ENCODE measurements at places on chromosomes 12 and 14.

DNA sequence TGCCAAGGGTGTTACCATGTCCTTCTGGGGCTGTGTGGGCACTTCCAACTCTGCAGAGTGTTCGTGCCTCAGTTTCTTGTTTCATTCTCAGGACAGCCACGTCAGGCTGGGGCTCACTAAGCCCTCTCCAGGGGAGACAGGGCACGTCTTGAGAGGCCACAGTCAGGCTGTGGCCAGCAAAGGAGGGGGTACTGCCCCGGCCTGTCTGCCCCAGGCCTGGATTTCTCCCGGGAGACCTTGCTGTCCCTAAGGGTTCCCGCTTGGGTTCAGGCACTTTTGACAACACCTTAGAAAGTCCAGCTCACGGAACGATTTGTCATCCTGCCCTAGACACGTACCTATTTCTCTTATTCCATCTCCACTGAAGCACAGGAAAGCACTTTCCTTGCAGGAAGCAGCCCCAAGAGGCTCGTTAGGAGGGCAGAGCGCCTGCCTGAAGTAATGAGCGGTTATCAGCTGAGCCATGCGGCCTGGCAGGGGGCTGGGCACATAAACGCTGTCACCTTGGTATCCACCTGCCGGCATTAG, 290.4 kb upstream of the RTL1 start:
- peak; percentile 93 for DNase-seq

DNA sequence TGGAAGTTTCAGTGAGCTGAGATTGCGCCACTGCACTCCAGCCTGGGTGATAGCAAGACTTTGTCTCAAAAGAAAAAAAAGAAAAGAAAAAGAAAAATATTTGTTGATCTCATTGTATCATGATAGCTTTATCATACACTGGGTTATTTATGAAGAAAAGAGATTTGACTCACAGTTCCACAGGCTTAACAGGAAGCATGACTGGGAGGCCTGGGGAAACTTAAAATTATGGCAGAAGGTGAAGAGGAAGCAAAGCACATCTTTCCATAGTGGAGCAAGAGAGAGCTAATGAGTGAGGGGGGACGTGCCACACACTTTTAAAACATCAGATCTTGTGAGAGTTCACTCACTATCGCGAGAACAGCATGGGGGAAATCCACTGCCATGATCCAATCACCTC, 72.7 kb upstream of the FUT8 start:
- no peak for DNase-seq

DNA sequence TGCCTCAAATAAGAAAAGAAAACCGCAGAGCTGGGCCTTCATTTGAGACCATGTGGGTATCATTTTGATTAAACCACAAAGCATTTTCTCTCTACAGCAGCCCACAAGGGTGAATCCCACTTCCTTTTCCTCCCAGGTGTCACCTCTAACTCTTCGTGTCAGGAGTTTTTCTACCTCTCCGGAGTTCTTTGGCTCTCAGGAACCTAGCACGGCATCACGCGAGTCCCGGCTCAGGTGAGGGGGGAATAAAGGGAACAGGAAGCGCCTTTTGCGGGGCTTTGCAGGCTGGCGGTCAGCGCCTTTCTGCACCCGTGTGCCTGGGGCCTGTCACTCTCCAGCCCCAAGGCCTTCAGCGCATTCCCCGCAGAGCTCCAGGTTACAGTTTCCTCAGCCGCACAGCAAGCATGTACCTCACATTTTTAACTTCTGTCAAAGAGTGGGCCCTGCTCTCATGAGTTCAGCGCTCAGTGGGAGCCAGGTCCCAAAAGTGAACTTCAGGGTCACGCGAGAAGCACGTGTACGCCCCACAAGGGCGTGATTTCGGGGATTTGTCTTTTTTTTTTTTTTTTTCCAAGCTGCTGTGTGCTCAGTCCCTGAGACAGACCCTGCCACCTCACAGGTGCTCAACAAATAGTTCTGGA, 740 bp upstream of the PRPF40B start:
- DNase-seq = no peak

GRCh38 chr12:69875416-69875935, 50.4 kb downstream of the MYRFL start:
- DNase-seq = no peak

GRCh38 chr12:130195776-130196175, 33.5 kb downstream of the FZD10 start:
- no peak for DNase-seq

DNA sequence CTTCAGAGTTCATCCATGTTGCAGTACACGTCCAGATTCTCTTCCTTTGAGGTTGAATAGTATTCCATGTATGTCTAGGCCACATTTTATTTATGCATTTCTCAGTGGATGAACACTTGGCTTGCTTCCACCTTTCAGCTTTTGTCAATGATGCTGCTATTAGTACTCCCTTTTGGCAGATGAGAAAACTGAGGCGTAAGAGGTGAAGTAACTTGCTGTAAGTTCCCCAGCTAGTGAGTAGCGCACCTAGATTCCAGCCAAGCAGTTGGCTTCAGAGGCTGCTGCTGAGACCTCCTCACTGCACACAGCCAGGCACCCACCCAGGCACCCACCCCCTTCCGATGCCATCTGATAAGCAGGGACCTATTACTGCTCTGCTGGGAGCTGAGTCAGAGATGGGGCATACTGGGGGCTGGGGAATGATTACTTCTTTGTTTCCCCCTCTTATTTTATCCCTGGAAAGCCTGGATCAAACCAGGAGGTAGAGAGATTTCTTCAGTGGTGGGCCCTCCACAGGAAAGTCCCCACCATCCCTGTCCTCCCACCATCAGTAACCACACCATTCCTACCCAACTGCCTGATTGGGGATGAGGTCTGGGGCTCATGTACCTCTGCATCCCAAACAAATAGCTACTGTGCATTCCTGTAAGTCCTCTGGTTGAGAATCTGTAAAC, 234.6 kb downstream of the PCNX1 start:
- DNase-seq = no peak

DNA sequence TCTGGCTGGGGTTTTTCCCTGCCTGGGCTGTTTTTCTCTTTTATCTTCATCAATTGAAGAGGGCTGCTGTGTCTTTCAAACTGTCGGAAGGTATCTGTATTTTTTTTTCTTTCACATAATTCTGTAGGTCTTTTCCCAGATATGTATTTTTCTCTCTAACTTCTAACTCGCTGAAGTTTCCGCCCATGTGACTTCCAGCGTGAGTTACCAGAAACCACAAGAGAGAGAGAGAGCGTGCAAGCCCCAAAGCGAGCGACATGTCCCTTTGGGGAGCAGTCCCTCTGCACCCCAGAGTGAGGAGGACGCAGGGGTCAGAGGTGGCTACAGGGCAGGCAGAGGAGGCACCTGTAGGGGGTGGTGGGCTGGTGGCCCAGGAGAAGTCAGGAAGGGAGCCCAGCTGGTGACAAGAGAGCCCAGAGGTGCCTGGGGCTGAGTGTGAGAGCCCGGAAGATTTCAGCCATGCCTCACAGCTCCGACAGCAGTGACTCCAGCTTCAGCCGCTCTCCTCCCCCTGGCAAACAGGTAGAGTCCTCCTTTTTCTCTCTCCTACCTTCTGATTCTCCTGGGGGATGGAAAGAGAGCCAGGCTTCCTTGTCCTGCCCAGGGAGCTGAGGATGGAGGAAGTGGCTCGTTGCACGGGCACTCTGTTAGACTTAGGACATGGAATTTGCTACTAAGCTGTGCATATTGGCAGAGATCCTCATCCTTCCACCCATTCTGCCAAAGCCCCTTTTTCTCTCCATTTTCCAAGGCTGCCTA, at the start of gene BATF:
Gene BATF (plus strand): TSS at position 246 of the 759 bp plus-strand sequence. CDS start 214 bp downstream, at position 460.
- no peak for DNase-seq

- DNase-seq = no peak
These were observed 18.1 kb upstream of the CAND1 start for GRCh38 chr12:67251012-67251411.

DNA sequence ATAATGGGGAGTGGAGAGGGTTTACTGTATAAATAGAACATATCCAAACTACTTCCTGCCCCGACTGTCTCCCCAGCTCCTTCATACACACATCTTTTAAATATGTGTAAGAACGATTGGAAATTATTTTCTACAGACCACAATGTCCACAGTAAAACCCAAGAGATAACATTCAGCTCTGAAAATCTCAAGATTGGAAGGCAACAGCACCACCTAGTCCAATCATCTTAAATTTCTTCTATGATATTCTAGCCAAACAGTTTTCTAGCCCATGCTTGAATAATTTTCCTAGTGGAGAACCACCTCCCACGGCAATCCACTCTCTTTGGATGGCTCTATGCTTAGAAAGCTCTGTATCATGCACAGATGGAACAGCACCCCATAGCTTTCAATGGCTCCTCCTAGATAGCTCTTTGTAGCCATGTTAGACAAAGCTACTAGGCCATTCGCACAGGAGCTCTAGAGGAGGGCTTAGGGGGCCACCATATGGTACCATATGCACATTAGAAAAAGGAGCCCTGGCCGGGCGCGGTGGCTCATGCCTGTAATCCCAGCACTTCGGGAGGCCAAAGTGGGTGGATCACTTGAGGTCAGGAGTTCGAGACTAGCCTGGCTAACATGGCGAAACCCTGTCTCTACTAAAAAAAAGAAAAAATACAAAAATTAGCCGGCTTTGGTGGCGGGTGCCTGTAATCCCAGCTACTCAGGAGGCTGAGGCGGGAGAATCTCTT, 18.1 kb downstream of the VDR start:
- no peak for DNase-seq

DNA sequence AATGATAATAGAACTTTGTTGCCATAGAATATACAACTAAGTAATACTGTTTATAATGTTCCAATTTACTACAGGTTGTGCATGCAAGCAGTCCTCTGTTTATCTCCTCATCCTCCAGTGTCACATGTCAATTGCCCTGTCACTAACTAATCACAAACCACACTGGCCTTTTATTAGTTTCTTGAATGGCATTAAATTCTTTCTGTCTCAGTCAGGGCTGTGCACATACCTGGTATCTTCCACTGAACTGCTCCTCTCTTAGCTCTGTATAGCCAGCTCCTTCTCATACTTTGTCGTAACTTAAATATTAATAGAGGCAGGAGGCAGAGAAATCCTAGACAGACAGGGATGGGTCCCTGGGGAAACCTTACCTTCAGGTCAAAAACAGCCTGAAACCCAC, 24.0 kb downstream of the GABARAPL1 start:
- no peak for DNase-seq

DNA sequence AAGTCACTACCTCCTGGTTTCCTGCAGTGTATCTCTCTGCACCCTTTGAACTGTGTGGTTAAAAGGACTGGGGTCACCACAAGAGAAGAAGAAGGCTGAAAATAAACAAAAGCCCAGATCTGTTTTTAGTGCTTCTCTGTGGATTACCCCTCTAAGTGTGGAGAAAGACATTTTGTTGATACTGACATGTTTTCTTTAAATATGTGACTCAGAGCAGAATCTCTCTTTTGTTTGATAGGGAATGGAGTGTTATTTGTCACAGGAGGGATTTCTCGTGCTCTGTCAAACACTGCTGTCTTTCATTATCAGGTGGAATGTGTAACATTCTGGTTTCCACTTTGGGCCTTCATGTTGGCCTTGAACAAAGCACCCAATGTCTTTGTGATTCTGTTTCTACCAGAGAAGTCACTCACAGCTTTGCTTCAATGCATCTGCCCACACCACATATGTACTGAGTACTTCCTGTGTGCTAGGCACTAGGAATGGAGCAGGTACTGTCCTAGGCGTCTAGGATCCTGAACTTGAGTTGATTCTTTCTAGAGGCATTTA, 82.1 kb downstream of the PLXNC1 start:
- no peak for DNase-seq

DNA sequence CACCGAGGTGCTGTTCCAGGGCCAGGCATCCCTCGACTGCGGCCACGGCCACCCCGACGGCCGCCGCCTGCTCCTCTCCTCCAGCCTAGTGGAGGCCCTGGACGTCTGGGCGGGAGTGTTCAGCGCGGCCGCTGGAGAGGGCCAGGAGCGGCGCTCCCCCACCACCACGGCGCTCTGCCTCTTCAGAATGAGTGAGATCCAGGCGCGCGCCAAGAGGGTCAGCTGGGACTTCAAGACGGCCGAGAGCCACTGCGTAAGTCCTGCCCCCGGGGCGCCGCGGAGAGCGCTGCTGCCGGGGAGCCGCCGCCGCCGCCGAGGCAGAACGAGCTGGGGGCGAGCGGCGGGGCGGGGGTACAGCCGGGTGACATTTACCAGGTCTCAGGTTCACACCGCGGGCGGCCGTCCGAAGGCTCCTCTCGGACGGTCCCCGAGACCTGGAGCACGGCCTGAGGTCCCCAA, 1.4 kb downstream of the PLXNC1 start:
- no peak for DNase-seq

DNA sequence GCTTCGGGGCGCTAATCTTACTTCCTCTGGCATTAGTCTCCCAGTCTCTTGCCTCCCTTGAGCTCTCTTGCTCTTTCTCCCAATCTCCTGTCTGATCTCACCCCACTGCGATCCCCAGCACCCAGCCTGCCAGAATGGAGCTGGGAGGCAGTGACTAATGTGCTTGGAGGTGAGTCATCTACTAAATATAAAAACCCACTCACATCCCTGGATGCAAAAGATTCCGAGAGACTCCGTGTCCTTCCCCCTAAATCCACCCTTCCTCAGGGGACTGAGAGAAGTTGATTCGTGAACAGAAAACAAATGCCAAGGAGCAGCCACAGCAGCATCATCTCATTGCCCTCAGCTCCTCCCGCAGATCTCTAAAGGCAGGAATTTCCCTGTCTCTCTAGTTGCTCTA, 45.7 kb upstream of the KCNA5 start:
- no peak for DNase-seq

- DNase-seq = no peak
These were observed 27.3 kb upstream of the ITPK1 start for GRCh38 chr14:93142854-93143652.

- no peak for DNase-seq
These were observed 30.3 kb upstream of the CLIP1 start for GRCh38 chr12:122452701-122453285.

DNA sequence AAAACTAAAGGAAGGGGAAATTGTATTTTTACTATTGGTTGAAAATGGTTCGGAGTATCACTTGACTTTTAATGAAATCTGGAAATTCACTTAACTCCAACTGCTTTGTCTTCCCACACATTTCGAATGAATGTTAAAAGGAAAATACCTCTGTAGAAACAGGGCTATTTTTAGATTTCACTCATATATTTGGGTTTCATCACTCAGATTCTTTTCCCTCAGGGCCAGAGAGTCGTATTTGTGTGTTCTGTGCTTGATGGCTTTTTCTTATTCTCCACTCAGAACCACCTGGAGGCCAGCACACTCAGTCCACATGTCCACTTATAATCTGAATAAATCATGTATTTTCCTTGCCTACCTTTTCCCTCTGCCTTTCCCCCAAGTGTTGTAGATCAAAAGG, 40.0 kb downstream of the DAAM1 start:
- no peak for DNase-seq

DNA sequence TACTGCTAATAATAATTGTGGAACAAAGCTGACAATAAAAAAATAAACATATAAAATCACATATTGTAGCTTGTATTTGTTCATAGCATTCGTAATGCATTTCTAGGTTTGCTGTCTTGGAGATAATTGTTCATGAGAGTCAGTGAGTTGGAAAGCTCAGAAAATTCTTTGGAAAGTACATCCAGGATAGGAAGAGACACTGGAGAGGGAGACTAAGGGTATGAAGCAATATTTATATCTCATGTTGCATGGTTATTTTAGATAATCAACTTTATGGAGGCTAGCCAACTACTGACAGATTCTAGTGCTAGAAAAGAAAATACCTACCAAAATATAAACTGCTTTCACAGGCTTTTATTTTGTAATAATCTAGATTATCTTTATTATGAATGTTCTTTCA, 1095.2 kb downstream of the FSCB start:
- DNase-seq = no peak

- DNase-seq = no peak
These were observed 323.9 kb upstream of the DIO2 start for GRCh38 chr14:80535171-80535570.
